ENCODE measurements at places on chromosomes 5 and 9.

GRCh38 chr9:12716823-12717600 lies 23.8 kb downstream of the TYRP1 start:
- DNase-seq: no peak

DNA sequence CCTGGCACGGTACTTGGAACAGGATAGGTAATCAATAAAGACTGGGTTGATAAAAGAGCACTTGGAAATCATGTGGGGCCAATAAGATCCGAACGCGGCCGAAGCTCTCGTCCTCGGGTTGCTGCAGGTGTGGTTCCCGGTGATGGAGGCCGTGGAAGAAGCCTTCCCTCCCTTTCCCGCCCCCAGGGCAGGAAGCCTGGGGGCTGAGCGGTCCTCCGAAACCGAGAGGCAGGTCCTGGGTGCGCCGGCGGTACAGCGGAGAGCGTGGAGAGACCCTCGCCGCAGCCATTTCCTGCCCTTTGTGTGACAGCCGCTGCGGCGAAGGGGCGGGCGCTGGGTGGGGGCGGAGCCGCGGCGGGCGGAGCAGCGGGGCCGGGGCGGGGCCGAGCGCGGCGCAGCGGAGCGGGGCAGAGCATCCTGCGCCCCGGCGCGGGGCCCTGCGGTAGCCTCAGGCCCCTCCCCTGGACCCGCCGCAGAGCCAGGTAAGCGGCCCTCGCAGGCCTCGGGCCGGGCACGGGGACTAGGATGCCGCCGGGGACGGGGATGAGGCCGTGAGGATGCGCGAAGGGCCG lies at the start of gene CYFIP2:
TSS of gene CYFIP2 (plus strand) at position 410 of the 572 bp plus-strand sequence. CDS start 19,239 bp downstream, outside the sequence.
- DNase-seq: no peak

- no peak for DNase-seq
Observed at GRCh38 chr9:30482499-30482898, 1901.9 kb upstream of the ACO1 start.

- DNase-seq: no peak
Observed at GRCh38 chr5:73370640-73371583, 77.7 kb downstream of the FOXD1 start.

DNA sequence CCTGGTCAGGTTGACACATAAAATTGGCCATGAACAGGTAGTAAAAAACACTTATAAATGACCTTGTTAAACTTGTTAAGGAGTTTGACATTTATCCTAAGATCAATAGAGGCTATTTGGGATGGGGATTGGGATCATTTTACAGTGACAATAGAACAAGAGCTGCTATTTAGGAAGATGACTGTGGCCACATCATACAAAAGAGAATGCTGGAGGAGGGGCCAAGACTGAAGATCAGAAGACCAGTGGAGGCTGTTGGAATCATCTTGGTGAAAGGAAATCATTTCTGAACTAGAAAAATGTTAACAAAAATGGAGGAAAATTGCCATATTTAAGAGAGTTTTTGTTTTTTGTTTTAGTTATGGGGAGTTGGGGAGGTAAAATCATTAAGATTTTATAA lies 304.8 kb upstream of the TLE4 start:
- no peak for DNase-seq

DNA sequence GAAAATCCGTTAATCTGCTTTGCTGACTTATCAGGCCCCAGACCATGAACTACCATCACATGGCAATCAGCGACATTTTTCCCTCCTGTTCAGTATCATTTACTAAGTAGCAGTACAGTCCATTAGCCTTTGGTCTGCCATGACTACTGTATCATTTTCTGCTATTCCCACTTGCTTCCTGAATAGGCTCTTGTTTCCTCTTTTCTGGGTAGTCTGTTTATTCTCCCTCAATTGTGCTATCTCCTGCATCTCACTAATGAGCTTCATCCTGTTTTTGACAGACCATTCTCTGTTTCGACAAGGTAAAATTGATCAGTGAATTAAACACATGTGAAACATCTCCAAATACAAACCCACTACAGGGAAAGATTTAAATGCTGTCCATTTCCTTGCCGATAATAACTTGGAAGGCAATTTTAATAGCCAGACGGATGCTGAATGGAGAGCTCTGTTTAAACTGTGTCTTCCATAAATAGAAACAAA lies 263.5 kb upstream of the ANKRD55 start:
- no peak for DNase-seq

DNA sequence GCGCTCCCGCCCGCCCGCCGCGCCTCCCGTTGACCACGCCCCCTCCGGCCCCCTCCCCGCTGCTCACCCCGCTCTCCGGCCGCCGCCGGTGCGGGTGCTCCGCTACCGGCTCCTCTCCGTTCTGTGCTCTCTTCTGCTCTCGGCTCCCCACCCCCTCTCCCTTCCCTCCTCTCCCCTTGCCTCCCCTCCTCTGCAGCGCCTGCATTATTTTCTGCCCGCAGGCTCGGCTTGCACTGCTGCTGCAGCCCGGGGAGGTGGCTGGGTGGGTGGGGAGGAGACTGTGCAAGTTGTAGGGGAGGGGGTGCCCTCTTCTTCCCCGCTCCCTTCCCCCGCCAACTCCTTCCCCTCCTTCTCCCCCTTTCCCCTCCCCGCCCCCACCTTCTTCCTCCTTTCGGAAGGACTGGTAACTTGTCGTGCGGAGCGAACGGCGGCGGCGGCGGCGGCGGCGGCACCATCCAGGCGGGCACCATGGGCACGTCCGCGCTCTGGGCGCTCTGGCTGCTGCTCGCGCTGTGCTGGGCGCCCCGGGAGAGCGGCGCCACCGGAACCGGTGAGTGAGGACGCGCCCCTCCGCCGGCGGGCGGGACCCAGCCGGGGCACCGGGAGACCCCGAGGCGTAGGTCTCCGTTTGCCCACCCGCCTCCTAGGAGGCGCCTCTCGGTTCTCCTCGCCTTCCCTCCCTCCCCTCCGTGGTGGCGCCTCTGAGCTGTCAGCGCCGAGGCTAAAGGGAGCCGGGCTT lies at the start of gene VLDLR:
TSS of gene VLDLR (plus strand) at position 66 of the 739 bp plus-strand sequence. CDS start at position 469, 403 bp downstream.
- DNase-seq: peak; percentile 13

DNA sequence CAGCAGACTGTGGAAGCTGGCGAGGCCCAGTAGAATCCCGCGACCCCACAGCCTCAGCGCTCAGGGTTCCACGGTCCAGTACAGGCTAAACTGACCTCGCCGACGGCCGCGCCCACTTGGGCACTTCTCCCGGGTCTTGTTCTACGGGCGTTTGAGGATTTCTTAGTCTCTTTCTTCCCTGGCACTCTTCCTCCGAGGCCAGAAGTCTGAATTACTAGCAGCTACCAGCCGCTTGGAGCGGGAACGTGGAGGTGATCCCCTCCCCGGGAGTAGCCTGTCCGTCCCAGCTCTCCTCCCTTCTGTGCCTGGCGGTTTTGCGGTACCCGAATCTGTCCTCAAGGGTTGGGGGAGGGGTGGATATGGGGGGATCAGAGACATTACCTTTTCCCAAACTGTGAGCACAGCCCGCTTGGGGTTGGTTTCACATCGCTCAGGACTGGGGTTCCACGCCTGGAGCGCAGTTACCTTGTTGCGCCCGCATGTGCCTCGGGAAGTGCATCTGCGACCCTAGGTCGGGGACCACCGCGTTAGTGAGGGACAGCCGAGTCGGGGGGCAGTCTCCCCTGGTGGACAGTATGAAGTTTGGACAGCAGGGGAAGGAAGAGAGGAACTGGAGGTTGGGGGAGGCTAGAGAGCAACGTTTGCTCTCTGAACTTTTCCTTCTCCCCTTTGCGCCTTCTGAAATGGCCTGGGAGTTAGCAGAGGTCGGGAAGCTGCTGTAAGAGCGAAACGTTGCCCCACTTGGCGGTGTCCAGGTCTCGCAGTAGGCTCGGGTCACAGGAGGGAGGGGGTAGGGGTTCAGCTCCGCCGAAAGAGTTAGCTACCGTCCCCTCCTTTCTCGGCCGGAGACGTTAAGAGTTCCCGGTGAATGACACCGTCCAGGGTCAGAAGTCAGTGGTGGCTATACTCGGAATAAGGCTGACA lies 190.8 kb downstream of the MEF2C start:
- no peak for DNase-seq

DNA sequence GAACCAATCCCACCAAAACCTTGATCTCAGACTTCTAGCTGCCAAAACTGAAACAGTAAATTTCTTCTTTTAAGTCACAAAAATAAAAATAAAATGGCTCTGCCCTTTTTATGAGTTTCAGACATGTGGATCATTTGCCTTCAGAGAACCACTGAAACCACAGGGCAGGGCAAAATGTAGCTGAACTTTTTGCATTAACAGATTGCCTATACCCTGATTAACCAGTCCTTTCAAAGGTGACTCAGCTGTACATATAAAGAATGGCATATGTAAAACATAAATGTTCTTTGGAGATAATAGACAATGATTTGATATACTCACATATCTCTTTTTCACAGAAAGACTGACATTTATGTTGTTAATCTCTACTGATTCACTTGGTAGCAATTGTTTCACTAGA lies 187.1 kb upstream of the GRIN3A start:
- no peak for DNase-seq
